ENCODE measurements at places on chromosomes 2 and 18.
A peak's percentile ranks its signal among the peaks of the same experiment; 100 is the strongest.

GRCh38 chr2:109162999-109163398, 34.0 kb downstream of the SH3RF3 start:
- peak; percentile 75 for DNase-seq

GRCh38 chr2:186913870-186914269, 64.9 kb upstream of the ZSWIM2 start:
- DNase-seq = no peak

DNA sequence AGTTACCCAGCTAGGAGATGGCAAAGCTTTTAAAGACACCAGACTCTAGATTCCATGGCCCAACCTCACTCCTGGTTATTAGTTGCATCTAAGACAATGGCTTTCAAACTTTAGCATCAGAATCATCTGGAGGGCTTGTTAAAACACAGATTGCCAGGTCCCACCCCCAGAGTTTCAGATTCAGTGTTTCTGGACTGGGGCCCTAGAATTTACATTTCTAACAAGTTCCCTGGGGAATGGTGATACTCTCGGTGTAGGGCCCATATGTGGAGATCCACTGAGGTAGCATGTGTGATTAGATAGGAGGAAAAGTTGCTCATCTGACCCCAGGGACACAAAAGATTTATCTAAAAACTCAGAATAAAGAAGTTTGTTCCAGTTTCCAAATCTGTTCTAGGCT, 14.5 kb upstream of the TTR start:
- DNase-seq = no peak

DNA sequence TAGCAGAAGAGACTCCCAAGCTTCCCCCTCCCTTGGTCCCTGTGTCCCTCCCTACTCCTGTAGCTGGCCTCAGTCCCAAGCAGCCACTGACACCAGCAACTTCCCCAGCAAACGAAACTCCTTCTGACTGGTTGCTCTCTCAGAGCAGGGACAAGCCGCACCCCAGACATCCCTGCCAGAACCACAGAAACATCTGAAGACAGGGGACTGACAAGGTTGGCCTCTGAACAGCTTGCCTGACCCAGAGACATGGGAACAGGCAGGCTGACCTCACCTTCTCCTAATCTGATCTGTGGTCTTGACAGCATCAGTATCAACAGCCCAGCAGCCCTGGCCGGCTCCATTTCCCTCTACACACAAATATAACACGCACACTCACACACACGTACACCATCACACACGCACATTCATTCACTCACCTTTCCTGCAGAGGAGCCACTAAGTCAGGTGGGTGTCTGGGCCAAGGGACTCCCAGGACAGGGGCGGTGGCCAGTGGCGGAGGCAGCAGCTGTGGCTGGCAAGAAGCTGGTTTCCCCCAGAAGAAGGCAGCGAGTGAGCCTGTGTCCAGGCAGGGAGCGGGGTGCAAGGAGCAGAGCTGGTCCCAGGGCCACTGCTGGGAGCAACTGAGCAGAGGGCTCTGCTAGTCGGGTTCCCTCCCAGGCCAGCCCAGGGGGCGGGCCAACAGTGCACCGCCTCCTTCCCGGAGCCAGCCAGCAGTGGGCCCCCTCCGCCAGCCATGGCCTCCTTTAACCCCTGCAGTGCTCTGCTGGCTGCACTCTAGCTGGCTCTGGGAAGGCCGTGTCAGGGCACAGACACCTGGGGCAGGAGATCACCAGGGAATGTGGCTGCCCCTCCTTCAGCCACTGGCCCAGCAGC, 59.1 kb downstream of the TNS1 start:
- DNase-seq = peak; percentile 71

- no peak for DNase-seq
These were observed 307.2 kb downstream of the FBXO15 start for GRCh38 chr18:73840319-73840945.

GRCh38 chr2:70801607-70802263, 11.3 kb upstream of the FIGLA start:
- no peak for DNase-seq

DNA sequence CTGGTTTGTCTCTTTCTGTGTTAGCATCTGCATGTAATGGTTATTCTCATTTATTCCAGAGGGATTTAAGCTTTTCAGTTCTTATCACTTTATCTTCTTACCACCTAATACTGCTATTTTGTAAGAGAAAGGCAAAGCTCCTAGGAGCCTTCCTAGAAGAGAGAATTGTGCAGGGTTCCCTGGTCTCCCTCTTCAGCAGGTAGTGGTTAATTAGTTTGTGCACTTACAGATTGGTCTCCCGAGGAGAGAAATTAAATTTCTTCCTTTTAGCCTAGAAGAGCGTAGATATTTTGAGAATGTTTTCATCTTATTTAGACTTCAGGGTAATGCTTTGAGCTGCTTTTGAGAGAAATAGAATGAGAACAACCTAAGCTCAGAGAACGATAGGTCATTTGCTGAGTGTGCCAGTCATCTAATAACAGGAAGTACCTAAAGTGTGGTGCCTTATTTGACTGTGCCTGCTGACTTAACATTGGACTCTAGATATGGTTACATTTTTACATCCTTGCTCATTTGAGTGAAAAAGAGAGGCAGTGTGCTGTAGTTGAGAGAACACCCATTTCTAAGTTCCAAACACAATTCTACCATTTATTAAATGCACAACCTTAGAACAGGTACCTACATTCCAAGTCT, 651.4 kb downstream of the STK39 start:
- DNase-seq = no peak

DNA sequence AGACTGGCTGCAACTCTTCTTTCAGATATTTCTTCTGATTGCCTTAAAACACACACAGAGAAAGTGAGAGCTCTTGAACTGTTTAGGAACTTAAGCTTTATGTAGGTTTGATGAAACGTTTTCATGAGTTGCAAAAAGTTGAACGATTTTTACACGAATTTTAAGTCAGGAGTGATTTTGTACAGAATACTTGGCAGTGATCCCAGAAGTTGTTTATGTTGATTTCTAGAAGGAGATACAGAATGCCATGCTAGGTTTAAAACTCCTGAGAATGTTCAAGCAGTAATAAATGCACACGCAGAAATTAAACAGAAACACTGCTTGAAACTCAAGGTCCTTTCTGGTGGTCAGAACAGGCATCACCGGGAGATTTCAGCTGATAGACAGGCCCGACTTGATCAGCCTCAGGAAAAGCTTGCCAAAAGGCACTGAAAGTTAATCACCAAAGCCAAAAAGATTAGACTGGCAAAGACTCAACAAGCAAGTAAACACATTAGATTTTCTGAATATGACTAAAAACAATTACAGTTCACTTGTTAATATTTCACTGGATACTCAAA, 123.1 kb downstream of the SOCS6 start:
- DNase-seq = no peak

GRCh38 chr2:31748041-31748440, 167.3 kb upstream of the SRD5A2 start:
- DNase-seq = no peak

DNA sequence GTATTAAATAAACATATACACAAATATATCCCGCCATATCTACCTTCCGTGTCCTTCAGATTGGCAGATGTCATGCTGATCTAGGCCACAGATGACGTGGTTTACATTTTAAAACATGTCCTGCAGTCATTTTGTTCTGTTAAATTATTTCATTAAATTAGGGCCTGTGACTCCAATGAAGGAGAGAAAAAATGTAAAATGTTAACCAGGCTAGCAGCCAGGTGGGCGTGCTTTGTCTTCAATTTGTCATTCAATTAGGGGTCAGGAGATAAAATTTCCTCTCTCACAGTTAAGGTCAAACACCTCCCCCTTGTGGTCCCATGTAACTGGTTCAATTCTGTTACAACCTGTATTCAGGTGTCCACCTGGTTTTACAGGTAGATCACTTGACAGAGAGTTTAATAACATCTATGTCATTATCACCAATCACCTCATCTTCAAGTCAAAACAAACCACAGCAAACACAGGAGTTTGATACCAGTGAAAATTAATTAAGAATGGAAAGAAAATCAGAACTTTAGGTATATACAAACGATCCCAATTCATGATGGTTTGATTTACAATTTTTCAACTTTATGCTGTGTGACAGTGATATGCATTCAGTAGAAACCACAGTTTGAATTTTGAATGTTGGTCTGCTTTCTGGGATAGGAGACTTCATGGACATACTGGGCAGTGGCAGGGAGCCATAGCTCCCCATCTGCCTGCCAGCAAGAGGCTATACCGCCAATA, 339.4 kb downstream of the CMPK2 start:
- DNase-seq = peak; percentile 15

DNA sequence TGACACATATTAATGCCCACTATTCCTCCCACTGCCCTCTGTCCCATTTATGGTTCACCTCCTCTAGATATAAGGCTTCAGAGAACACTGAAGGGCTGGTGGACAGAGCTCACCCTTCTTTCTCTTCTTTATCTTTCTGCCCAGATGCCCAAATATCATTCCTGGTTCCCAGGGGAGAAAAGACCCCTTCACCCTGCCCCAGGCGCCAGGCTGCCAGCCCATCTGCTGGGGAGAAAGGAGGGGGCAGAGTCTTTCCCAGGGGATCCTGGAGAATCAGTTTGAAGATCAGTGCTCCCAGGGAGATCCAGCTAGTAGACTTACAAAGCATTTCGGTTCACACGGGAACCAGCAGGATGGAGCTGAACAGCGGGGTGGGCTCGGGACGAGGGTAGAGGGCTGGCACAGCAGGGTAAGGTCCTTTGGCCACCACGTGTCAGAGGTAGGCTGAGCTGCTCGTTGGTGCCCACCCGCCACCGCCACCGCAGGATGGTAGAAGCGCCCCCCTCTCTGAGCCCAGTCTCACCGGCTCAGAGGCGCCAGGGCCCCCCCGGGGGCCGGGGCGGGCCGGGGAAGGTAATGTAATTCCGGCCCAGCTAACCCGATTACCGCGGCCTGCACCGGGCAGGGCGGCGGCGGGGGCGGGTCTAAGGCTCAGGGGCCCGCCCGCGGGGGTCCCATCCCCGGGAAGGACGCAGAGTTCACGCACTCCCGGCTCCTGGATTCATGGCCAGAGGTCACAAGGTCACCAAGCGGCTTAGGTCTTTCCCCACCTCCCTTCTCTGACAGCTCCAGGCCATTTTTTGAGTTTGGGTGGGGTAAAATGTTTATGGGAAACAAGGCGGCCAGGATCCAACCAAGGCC, 1.3 kb upstream of the TLX2 start:
- DNase-seq = no peak

DNA sequence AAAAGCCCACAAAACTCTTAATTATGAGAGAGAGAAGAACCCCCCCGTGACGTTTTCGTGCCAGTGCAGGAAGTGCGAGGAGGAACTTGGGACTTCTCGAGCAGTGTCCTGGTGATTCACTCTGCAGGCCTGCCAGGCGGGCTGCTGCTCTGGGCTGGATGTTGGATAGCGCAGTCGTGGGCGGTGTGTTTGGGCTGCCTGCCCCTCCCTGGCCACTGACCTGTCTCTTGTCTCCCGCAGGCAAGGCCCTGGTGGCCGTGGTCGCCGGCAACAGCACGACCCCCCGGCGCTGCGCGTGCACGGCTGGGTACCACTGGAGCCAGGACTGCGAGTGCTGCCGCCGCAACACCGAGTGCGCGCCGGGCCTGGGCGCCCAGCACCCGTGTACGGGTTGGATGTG, 29.0 kb downstream of the TNFRSF11A start:
- DNase-seq = no peak

DNA sequence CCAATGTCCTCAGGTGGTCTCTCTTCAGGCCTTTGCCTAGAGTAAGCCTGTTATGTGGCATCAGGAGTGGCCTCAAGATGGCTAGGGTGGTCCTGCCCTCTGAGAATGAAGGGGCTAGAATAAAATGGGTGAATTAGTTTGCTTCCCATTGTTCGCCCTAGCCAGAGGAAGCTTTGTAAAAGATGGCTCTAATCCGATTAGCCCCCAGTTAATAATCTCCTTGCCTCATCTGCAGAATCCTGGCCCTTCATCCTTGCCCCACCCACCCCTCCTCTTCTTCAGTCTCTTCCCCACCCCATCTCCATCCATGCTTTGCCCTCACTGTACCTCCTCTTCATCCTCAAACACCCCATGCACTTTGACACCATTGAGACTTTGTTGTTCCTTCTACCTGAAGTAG, 57.4 kb upstream of the LGALSL start:
- DNase-seq = no peak

DNA sequence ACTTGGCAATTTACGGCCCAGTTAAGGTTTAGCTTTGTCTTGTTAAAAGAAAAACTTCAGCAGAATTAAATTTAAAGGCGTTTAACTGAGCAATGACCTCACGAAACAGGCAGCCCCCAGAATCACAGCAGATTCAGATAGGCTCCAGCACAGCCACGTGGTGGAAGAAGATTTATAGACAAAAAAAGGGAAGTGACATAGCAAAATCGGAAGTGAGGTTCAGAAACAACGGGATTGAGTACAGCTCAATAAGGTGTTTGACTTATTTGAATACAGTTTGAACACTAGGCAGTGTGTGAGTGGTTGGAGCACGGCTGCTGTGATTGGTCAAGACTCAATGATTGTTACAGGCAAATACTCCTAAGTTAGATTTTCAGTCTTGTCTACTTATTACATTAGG, 79.8 kb downstream of the MOGAT1 start:
- no peak for DNase-seq

DNA sequence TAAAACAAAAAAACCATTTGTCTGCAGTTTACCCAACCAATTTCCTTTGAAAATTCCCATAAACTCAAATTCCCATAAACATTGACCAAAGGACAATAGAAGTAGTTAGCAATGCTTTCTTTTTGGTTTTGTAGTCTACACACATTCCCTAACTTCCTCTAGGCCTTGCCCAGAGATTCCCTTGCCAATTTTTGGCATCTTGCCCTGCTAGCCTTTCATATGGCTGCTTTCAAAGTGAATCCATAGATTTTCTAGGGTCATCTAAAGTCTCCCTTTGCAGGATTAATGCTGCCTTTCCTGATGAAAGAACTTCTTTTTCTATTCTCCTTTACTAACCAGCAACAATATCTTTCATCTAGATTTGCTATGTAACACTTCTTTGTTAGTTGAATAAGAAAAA, 33.4 kb downstream of the THSD7B start:
- DNase-seq = no peak

- DNase-seq = no peak
These were observed 1499.4 kb downstream of the SUCLG1 start for GRCh38 chr2:82959727-82960126.

GRCh38 chr2:173216051-173216450, 138.6 kb upstream of the CDCA7 start:
- no peak for DNase-seq

DNA sequence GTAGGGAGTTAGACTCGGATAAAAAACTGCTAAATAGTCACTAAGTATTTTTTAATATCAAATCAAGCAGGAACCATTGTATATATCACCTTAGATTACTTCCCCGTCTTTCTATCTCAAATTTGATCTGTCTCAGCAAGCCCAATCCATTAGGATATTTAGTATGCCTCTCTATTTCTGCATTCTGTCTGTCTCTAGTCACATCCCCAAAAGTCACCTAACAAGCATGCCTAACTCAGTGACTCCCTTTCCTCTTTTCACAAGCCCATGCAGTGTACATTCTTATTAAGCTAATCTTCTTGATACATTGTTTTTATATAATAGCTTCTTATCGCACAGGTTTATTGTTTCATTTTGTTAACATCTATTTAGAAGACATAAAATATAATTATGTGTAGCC, 57.8 kb downstream of the PDE1A start:
- no peak for DNase-seq

DNA sequence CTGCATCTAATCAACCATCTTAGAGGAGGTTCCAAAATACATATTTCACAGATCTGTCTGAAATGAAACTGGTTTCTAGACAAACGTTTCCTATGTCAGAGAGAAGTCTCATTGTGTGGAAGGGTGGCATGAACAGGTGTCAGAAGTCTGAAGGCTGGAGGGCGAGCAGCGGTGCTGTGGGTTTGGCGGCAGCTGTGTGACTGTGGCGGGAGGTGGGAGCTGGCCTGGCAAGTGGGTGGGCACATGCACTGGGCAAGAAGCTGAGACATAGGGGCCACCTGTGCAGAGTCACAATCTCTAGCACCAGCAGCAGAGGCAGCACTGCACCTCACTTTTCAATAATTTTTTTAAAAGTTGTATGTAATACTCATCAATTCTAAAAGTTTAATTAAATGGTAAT, 346.3 kb downstream of the DSC3 start:
- no peak for DNase-seq

All from urothelium cell line (cell line).